ENCODE measurements at places on chromosomes 4 and X.

- no peak for DNase-seq
Measured at GRCh38 chrX:103397707-103398106, 21.4 kb downstream of the BEX3 start.

DNA sequence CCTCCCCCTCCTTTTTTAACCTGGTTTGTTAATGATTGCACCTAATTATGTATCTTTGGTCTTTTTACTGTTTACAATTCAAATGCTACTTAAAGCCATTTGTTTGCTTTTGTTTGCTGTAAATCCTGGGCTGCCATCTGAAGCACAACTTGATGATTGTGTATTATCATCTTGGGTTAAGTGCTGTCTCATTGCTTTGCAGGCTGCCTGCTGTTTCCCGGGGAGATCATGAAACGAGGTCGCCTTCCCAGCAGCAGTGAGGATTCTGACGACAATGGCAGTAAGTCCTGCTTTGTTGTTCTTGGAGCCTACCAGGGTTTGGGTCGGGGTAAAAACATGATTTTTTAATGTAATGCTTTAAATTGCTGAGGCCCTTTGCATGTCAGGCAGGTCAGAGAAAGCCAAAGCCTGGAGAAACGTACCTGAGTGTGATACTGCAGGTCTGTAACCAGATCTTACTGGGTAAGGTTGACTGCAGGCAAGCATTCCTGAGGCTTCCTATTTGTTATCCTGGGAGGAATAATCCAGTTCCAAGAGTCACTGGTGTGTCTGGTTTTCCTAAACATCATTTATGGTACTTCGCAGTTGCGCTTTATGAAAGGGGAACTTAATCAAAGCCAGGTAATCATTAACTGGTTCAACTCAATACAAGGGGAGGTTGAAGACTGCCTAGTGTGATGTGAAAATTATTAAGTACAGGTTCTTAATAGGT is 22.2 kb downstream of the JADE1 start:
- DNase-seq = peak; percentile 12

- no peak for DNase-seq
Measured at GRCh38 chr4:140884431-140885058, 128.4 kb upstream of the TBC1D9 start.

DNA sequence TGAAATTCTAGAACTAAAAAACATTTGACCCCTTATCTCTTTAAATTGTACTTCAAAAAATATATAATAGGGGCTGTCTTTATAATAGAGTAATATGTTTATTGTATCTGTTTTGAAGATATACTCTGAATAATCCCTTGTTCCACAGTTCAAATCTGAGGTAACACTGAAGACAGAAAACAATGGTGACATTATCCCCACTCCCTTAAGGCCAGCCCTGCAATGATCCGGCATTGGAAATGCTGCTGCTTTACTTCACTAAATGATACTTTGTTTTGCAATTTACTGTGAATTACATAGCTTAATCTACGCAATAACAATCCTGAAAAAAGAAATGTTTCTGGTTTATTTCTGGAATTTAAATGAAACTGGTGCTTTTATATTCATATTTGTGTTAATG is 34.4 kb upstream of the ZFP42 start:
- no peak for DNase-seq

- DNase-seq = no peak
Measured at GRCh38 chrX:40248822-40249221, 151.1 kb upstream of the BCOR start.

- DNase-seq = no peak
Measured at GRCh38 chrX:68598841-68599240, 48.6 kb upstream of the STARD8 start.
